ENCODE measurements at places on chromosomes 7 and 10.

GRCh38 chr10:8183241-8183704 is 128.8 kb downstream of the GATA3 start:
- peak; percentile 78 for DNase-seq

DNA sequence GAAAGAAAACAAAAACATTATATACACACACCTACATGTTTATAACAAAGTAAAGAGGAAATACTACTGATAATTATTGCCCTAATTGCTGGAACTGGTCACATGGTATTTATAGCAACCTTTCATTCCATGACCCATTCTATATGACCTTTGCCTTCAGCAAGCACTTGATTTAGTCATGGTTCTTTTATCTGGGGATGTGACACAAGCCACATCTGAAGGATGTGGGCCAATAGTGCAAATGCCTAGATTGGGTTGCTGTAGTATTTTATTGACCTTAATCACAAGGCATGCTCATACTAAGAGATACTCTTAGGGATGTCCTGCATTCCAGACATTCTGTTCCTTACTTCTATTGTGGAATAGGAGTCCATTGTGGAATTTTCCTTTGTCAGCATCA is 723.5 kb upstream of the POM121L12 start:
- DNase-seq = no peak

- DNase-seq = peak; percentile 82
Observed at GRCh38 chr10:61992671-61993668, 91.5 kb downstream of the ARID5B start.

- DNase-seq = no peak
Observed at GRCh38 chr7:84393786-84394185, 199.2 kb upstream of the SEMA3A start.

GRCh38 chr10:112054516-112054915 is 129.0 kb downstream of the GPAM start:
- DNase-seq = no peak

DNA sequence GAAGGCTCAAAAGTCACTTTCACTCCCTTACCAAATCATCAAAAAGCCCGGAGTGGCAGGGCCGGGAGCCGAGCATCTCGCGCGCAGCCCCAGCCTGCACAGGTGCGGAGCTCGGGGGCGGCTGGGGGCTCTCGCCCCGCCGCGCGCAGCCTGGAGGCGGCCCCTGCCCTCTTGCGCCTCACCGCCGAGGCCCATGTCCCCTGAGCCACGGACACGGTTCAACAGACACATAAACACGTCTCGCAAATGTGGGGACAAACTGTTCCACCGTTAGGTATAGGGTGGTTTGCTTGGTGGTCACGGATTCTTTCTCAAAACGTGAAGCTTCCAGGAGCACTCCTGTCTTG is 700 bp downstream of the GSAP start:
- DNase-seq = no peak

GRCh38 chr7:128935342-128935730 is 2.4 kb upstream of the IRF5 start:
- no peak for DNase-seq

DNA sequence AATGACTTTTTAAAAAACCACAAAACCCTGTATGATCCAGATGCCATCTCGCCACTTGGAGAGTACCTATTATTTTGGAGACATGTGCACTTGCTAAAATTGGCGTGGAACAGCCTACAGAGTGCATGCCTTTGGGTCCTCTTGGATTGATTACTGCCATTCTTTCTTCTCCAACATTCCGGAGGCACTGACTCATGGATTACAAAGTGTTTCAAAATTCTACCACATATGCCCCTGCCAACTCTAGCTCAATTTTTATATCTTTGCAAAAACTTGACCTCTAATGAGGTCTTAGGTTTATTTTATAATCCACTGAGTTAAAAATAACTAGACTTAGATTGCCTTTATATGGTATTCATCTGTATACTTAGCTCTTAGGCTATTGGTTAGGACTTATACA is 55.8 kb upstream of the KIF5B start:
- DNase-seq = no peak

- no peak for DNase-seq
Observed at GRCh38 chr10:84337199-84337598, 8.8 kb downstream of the CCSER2 start.

DNA sequence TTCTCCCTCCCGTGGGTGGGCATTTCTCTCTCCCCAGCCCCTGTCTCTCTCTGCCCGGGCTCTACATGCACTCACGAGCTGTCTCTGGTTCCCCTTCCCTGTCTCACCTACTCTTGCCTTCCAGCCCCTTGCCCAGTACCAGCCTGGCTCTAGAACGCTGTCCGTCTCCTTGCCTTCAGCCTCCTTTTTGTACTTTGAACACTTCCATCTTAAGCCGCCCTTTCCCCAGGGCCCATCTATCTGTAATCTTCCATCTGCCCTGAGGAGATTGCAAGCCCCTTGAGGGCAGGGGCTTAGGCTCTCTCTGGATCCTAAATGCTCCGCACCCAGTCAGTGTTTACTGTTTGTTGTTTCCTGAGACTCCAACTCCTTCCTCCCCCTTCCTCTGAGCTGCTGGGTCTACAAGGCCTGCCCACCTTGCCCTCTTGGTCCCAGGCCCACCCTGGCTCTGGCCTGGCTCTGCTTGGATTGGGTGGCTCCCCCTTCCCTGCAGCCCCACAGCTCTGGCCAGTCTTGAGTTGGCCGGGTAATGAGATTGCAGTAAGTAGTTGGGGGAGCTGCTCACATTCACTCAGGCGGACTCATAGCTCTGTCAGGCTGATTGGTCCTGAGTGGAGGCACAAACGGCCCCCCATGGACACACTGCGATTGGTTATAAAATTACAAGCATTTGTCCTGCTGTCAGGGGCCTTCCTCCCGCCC is 28.3 kb downstream of the POLL start:
- DNase-seq = no peak

- no peak for DNase-seq
Observed at GRCh38 chr7:158781217-158781973, 47.9 kb downstream of the ESYT2 start.

DNA sequence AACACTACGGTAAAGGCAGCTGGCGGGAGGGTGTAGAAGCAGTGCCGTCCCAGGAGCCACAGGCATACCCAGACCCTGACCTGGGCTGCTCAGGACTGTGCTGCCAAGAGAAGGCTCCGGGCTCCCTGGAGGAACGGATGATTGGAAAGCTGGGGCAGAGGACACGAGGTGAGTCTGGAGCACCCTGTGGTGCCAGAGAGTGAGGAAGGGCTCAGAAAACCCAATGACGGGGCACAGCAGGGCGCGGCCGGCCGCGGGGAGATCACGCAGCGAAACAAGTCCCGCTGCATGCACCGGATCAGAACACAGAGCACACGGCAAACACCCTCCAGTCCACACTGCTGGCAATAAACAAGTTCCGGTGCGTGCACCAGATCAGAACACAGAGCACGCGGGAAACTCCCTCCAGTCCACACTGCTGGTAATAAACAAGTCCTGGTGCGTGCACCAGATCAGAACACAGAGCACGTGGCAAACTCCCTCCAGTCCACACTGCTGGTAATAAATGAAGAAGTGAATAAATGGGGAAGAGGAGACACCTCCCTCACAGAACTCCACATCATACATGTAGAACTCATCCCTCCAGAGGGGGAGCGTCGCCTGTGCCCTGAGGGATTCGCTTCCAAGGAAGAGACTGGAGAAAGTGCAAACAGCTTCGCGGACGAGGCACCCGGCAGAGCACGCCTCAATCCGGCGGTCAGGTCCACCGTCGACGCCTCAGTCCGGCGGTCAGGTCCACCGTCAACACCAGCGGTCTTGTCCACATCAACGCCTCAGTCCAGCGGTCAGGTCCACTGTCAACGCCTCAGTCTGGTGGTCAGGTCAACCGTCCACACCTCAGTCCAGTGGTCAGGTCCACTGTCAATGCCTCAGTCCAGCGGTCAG is 265.0 kb downstream of the MAD1L1 start:
- no peak for DNase-seq

DNA sequence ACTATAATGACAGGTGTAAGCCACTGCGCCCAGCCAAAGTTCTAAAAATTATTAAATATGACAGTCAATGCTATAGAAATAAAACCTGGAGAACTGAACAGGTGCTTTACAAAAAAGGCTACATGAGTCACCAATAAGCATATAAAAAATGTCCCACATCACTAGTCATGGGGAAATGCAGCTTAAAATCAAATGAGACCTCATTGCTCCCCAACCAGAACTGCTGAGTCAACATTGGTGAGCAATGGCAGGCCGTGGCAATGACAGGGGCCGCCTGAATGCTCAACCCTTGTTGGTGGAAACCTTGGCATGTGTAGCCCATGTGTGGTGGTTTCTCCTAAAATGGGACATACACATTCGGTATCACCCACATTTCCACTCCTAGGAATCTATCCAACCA is 352.3 kb upstream of the KLF6 start:
- no peak for DNase-seq

- no peak for DNase-seq
Observed at GRCh38 chr10:89591111-89591795, 53.8 kb downstream of the PANK1 start.

DNA sequence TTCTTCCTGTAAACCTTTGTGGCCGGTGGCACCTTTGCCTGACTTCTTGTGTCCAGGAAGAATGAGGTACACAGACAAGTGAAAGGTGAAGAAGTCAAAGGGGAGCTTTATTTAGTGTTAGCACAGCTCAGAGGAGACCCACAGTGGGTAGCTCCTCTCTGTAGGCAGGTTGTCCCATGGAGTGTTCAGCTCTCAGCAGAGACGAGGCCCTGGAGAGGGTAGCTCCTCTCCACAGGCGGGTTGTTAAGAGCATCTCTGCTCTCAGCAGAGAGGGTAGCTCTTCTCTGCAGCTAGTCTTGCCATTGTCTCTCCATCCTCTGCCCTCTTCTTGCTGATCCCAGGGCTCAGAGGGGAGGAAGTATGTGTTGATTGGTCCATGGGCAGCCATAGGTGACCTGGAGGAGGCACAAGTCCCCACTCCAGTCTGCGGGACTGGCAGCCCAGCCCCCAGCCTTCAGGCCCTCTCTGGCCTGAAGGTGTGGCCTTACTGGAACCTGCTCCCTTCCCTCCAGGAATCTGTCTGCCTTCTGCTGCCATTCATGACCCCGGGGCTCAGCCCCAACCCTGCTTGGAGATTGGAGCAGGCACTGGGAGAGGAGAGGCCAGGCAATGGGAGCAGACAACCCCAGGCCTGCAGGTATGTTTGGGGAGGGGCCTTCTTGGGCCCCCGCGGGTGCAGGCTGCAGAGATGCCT is 24.5 kb downstream of the HHEX start:
- no peak for DNase-seq

DNA sequence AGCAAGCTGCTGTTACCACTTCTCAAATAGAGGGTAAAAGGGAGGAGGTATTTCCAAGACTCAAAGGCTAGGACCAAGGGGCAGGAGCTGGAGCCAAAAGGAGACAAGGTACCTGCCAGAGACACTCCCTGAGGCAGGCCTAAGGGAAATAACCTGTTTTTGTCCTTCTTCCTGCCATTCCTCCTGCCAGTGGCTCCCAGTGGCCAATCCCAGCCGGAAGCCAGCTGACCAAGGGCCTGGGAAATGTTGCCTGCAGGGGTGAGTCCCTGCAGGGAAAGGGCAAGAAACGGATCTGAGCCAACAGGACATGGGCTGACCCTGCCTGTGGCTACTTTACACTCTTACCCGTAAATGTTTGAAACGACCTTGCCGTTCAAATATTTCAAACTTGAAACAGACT is 3.5 kb downstream of the CYTH3 start:
- DNase-seq = no peak

DNA sequence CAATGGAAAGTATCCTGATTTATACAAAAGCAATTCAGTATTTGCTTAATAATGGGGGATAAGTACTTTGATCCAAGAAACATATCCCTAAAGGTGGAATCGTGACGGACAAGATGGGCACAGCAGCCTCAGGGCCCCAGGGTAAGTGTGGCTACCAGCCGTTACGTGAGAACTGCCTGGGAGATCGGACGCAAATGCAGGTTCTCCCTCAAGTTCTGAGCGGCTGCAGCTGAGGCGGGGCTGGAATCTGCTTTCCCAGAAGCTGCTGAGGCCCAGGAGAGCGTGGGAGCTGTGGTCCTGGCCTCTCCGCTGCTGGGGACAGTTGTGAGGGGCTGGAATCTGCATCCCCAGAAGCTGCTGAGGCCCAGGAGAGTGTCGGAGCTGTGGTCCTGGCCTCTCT is 13.5 kb downstream of the FOXL3 start:
- DNase-seq = no peak

DNA sequence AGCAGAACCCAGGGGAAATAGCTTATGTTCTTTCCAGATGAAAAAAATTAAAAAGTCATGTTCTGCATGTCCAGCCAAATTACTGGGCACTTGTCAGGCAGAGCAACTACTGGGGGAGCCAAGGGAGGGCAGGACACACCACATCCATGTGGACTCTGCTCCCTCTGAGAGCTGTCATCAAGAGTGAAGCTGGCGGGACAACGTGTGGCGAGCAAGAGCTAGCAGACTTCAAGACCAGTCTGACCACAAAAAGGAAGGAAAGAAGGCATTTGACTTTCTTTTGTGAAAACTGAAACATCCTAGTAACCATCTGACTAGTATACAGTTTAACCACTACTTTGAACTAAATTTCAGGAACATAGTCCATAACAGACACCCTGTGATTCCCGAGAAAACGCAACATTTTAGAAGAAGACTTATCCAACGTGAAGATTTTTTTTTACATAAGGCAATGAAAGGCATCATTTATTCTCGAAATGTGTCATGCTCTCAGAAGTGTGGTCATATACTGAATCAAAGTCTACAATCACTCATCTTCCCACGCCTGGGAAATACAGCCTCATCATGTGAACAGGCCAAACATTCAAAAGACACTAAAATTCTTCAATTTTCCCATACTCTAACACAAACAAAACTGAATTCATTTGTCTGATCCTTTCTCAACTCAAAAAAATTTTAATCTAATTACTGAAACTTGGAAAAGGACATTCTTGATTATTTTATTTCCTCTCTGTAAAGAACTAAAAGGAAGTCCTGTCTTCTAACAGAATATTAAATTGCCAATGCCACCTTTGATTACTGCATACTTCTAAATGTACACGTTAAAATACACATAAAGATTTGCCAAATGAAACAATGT is 15.5 kb downstream of the CYTH3 start:
- DNase-seq = no peak

DNA sequence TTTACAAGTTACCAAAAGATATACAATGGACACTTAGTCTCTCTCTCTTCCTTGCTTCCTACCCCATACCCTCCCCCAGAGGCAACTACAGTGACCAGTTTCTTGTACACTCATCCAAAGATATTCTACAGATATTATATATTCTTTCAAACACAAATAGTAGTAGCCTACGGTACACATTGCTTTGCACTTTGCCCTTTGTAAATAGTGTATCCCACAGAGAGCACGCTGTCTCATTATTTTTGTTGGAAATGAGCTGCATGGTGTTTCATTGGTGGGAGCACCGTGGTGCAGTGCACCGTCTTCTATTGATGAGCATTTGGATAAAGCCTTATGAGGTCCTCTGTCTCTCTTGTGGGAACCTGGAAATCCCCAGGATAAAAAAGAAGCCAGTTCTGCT is 24.2 kb downstream of the STRA8 start:
- DNase-seq = no peak

- DNase-seq = no peak
Observed at GRCh38 chr7:99406557-99406956, 1.8 kb downstream of the PDAP1 start.

- no peak for DNase-seq
Observed at GRCh38 chr10:68543004-68543918, 15.9 kb upstream of the SLC25A16 start.

- no peak for DNase-seq
Observed at GRCh38 chr7:157780312-157780711, 443.5 kb downstream of the DNAJB6 start.

GRCh38 chr10:75230600-75231038 is 5.1 kb downstream of the COMTD1 start:
- peak; percentile 91 for DNase-seq
